NCI-H446 (cell line): ENCODE measurements at places on chromosomes 13 and 19.

GRCh38 chr19:1058112-1058511, 8.9 kb upstream of the ARHGAP45 start:
- DNase-seq, result no peak

- DNase-seq, result no peak
These were observed 145.2 kb upstream of the VSTM2B start for GRCh38 chr19:29380581-29380980.

DNA sequence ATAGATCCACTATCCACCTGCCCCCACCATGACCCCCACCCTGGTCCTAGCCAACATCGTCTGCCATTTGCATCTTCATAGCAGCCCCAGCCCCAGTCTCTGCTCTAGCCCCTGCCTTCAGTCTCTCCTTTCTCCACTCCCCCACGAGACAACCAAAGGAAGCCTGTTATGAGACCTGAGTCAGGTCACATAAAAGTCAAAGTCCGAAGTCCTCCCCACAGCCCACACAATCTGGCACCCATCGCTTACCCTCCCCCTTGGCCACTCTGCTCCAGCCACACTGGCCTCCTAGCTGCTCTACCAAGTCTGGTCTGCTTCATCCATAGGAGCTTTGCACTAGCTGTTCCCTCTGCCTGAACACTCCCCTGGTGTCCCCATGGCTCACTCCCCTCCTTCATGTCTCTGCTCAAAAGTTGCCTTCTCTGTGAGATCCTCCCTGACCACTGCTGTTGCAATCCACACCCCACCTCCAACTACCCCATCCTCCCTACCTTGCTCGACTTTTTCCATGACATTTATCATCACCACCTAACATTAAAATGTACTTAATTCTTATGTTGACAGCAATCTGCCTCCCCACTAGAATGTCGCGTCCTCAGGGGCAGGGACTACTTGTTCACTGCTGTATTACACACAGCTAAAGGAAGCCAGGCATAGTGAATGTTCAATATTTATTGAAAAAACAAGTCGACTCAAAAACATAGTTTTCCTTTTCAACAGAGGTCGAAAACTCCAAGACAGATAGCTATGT, 1.2 kb upstream of the PLEKHG2 start:
- DNase-seq, result no peak

DNA sequence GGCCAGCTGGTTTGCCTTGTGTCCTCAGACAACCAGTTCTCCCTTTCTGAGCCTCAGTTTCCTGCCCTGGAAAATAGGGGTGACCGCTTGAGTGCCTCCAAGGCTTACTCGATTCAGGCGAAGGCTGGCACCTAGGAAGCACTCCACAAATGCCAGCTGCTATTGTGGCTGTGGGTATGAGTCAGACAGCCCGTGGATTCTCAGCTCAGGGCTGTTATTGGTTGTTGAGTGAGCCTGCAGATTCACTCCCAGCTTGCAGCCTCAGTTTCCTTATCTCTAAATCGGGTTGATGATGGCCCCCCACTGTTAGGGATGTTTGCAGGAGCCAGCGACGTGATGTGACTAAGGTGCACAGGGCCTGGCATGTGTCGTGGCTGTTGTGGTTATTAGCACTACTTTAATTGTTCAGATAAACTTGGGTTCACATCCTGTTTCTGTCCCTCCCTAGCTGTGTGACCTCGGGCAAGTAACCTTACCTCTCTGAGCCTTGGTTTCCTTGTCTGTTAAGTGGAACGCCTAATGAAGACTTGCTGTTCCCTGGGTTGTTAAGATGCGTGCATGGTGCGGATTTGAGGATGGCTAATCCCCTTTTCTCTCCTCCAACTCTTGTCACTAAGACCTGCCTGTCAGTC, 2.4 kb downstream of the MARK4 start:
- no peak for DNase-seq

DNA sequence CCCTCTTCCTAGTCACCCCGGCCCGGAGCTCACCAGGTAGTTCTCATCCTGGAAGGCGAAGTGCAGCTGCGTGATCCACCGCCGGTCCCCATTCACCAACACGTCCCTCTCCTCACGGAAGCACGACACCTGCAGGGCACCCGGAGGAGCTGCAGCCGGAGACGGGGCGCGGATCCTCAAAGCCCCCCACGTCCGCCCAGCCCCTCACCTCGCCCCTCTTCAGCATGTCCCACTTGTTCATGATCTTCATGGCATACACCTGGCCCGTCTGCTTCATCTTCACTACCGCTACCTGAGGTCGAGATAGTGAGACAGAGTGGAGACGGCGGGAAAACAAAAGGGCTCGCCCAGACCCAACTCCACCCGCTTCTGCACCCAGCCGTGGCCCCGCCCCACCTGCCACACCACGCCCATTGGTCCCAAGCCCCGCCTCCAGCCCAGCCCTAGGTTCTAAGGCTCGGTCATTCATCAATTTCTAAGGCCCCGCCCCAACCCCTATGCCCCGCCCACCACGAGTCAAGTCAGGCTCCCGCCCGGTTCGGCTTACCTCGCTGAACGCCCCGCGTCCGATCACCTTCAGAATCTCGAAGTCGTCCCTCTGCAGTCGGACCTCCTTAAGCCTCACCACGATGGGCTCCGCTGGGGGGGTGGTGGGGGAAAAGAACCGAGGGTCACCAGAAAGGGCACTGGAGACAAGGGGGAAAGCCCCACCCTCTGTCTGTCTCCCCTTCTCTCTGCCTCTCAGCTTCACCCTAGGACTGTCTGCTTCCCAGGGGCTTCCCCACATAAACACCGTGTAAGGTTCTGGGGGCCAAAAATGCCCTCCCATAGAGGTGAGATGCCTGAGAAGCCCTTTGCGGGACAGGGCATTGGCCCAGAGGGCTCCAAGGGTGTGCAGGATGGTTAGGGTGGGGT, 2.8 kb downstream of the DMPK start:
- peak; percentile 93 for DNase-seq

DNA sequence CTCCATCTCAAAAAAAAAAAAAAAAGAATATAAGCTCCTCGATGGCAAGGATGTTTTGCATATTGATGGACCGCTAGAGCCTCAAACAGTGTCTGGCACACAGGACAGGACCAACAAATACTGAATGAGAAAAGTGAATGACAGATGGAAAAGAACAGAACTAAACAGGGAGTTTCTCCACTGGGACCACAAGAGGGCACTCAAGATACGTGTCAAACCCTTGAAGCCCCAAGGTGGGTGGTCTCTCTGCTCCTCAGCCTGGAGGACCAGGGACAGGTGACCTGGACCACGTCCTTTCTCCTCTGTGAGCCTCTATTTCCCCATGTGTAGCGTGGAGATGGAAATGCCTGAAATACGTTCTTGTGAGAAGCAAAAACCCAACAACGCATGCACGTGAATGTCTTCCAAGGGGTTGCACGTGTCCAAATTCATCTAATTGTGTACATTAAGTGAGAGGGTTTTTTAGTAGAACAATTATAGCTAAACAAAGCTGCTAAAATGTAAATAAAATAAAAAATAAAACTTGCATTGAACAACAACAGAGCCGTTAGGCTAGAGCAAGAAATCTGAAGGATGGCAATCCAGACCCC, 5.7 kb upstream of the CDC42EP5 start:
- peak; percentile 52 for DNase-seq

DNA sequence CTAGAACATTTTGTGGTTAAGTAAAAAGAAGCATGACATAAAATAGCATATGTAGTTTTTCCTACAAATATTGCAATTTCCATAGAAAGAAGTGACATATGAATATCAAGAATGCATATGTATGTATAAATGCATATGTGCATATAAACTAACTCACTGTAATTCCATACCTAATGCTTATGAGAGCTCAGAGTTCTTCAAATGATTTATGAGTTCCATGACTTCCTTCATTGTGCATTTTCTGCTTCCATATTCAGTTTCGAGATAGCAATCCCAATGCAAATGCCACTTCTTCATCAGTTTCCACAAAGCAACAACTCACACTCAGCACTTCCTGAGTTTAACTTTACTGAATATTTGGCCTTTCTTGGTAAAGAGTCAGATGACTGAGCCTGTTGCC, 1744.3 kb upstream of the MIR17HG start:
- DNase-seq, result no peak

GRCh38 chr19:30497034-30497433, 124.8 kb downstream of the ZNF536 start:
- DNase-seq, result no peak

DNA sequence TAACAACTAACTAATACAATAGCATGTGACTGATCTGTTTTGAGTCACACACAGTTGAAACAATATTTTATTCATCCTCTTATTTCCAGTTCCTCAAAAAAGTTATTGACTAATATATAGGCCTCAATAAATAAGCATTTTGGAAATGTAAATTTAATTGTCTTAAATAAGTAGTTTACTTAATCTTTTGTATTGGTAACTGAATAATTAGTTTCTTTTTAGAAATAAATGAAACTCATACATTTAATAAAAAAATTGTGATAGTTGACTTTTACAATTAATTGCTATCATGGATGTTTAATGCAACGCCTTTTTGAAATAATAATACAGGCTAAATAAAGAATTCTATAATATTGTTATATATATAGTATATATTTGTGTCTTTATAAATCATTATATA, 500.8 kb upstream of the PCDH20 start:
- no peak for DNase-seq

DNA sequence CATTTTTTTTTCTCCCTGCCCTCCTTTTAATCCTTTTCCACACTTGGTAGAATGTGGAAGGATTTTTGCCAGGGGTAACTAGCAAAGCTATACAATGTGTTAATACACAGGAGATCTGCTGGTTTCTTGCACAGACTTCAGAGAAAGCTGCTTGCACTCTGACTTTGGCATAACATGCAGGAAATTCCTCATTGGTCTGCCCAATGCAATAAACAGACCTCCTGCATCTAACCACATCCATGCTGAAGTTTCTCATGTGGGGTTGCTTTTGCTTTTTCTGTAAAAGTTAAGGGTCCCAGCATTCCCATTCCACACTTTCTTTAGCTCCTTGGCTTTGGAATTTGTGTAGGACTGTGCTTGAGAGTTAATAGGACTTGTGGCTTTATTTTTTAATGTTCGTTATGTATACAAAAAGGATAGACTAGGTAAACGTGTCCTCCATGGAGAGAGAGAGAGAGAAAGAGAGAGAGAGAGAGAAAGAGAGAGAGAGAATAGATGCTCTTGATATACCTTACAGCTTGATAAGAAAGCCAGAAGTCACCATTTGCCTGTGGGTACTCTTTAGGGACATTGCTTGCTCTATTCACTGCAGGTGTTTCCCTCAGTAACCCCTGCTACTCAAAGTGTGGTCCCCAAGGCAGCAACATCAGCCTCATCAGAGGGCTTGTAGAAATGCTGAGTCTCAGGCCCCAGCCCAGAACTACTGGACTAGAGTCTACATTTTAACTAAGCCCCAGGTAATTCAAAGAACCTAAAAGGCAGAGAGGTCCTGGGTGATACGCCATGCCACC, 170.5 kb downstream of the SHISA2 start:
- no peak for DNase-seq

GRCh38 chr13:112775791-112776279, 86.0 kb downstream of the ATP11A start:
- no peak for DNase-seq

DNA sequence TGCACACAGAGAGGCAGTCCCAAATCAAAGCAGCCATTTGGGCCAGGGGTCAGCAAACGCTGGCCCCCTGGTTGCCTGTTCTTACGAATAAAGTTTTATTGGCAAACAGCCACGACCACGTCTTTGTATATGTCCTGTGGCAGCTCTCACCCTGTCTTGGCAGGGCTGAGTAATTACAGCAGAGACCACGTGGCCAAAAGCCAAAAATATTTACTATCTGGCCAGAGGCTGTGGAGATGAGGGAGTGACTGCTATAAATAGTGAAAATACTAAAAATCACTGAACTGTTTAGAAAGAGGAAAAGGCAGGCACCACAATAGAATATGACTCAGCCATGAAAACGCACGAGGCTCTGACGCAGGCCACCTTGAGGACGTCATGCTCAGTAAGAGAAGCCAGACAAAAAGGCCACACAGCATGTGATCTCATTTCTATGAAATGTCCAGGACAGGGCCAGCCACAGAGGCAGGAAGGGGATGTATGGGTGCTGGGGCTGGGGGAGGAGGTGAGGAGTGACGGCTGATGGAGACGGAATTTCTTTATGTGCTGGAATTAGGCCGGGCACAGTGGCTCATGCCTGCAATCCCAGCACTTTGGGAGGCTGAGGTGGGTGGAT, 29.4 kb downstream of the SMIM24 start:
- peak; percentile 81 for DNase-seq

- no peak for DNase-seq
These were observed 49.5 kb upstream of the KPNA3 start for GRCh38 chr13:49841964-49842363.

GRCh38 chr13:98975822-98976261, 2.0 kb downstream of the DOCK9 start:
- DNase-seq, result no peak

DNA sequence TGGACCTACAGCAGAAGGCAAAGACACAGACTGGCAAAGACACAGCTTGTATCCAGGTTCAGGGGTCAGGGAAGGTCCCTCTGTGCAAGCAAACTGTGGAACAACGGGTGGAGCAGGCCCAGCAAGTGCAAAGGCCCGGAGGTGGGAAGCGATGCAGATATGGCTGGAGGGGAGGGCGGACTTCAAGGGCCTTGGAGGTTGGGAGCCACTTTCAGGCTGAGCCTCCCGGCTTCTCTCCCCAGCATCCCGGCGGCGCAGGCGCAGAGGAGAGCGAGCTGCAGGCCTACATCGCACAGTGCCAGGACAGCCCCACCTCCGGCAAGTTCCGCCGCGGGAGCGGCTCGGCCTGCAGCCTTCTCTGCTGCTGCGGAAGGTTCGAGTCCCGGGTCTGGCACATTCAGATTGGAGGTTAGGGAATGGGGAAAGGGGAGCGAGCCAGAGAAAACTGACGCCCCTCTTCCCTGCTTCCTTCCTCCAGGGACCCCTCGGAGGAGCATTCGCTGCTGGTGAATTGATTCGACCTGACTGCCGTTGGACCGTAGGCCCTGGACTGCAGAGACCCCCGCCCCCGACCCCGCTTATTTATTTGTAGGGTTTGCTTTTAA, 2.1 kb upstream of the PNPLA6 start:
- DNase-seq, result no peak

- DNase-seq, result peak; percentile 31
These were observed 1.8 kb upstream of the SPRY2 start for GRCh38 chr13:80342471-80343371.

DNA sequence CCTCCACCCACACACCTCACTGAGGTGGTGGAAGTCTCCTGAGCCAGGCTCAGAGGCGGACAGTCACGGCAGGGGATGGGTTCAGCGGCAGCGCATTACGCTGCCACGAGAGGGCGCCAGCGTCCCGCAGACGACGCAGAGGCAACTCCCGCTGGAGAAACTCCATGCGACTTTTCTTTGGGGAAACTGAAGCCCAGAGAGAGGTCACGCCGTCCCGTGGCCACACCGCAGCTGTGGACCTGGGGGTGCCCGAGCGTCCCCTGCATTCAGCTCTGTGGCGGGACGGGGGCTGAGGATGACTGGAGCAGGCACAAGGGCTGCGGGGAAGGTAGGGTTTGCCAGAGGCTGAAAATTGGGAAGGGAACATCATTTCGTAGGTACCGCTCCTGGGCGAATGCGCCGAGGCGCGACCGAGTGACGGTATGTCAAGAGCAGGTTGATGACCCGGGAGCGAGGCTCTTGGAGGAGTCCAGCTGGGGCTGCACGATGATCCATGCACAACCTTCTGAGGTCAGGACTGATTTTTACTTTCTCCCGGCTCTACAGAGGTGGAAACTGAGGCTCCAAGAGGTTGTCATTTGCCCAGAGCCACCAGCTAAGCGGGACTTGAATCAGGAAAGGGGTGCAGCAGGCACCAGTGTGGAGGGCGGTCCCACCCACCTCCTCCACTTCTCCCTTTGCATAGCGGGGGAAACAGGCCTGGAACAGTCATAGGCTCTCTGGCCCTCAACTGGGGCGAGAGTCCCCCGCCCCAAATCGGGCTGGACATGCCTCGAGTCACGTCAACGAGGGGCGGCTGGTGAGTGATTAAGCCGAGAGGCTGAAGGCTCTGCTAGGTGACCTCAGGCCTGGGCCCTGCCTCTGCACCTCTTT, 690 bp upstream of the ARRDC2 start:
- DNase-seq, result peak; percentile 89
